NCI-H510A treated with DMSO at 0.1 percent for 48 hours (cell line): ENCODE measurements at places on chromosomes 2 and 18.

GRCh38 chr2:10845640-10846039 is 33.1 kb upstream of the PDIA6 start:
- no peak for DNase-seq

DNA sequence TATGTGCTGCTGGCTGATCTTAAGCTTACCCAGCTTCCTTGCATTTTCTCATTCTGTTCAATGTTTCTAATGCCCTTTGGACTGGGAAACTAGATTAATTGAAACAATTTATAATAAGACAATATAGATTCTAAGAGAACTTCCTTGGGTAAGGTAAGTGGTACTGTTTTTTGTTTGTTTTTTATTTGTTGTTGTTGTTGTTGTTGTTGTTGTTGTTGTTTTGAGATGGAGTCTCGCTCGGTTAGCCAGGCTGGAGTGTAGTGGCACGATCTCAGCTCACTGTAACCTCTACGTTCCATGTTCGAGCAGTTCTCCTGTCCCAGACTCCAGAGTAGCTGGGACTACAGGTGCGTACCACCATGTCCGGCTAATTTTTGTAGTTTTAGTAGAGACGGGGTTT is 49.1 kb downstream of the CAB39 start:
- no peak for DNase-seq

DNA sequence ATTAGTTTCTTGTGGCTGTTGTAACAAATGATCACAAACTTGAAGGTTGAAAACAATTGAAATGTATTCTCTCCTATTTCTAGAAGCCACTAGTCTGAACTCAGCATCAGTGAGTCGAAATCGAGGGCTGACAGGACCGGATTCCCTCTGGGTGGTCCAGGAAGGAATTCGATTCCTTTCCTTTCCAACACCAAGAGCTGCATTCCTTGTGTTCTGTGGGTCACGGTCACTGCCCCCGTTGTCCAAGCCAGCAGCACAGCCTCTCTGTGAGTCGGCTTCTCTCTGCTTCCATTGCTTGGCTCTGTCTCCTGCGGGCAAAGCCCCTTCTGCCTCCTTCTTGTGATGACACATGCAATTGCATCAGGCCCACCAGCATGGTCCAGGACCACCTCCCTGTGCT is 67.3 kb downstream of the SMIM21 start:
- DNase-seq: no peak

DNA sequence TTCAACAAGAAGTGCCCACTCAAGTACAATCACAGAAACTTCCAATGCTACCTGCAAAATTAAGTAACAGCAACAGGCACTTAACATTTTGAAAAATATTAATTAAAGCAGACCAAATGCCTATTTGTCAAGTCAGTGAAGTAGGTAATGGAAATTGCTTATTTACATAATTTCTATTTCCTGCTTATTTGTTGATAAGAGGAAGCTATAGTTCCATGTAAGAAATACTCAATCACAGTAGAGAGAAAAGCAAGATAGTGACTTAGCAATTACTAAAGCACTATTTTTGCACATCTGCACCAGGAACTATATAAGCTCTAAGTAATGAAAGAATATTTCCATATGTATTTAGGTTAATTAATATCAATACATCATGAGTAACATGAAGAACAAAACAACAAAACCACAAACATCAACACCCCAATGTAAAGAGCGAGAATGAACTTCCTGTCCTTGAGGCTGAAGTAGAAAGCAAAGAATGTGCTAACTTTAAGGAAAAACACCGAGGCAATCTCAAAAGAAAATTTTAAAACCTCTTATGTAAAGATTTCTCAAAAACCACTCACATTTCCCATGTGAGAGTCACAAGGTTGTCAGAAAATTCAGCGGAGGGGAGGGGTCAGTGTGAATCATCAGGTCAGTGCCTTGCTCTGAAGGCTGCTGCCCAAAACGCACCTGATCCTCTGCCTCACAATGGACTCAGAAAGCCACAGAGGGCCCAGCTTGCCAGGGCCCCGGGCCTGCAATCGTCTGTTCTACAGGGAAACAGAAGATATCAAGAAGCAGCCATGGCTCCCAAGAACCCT is 12.5 kb downstream of the NPC1 start:
- DNase-seq: no peak
